ENCODE measurements at places on chromosomes 2 and 18. TPM values are rescaled to one million over a fixed set of nuclear protein-coding genes. Genes with fewer than 3 reads are reported as not detected.
A peak's percentile ranks its signal among the peaks of the same experiment; 100 is the strongest.

DNA sequence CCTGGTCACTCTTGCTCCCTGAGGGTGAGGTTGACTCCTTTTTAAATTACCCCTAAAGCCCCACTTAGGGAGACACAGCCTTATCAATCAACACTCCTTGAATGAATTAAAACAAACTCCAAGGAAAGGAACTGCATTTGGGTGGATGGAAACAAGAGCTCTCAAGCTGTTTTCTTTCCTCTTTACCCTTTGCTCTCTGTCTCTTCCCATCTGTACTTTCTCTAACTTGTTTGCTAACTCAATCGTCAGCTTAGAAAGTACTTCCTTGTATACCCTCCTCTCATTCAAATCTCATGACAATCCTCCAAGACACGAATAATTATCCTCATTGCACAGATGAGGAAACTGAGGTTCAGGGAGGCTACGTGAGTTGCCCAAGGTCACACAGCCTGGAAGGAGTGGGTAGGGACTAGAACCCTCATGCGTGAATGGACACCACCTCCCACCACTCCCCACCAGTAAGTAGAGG is 32.7 kb downstream of the ZFP36L2 start:
- DNase-seq: no peak

DNA sequence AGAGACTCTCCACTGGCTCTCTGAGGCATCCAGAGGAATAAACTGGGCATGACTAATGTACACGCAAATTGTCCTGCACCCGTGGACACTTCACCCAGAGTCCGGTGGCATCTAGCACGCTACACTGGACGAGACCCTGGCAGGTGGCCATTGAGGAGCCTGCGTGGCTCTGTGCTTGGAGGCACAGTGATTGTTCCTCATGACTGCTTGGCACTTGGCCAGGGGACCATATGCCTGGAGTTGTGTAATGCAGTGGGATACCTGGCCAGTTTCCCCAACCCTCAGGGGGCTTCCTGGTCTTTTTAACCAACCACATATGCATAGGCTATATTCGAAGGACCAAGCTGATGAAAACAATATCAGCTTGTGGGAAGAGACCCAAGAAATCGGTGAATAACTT is 66.6 kb downstream of the MTCL1 start:
- no peak for DNase-seq

GRCh38 chr2:207640160-207640559 is 15.0 kb upstream of the METTL21A start:
- DNase-seq: no peak

DNA sequence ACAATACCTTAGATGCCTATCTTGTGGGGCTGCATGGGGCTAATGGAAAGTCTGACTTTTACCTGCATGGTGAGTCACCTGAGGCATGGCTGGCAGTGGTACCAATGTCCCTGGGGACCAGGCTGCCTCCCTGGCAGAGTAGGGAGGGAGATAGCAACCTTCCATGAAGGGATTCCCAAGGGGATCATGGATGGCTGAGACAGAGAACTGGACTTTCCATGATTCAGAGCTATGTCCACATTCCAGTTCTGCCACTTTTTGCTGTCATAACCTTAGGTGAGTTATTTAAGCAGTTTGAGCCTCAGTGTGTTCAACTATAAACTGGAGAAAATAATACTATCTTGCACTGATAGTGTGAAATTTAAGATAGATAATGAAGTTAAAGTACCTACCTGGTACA is 178.6 kb downstream of the SETBP1 start:
- peak; percentile 11 for DNase-seq

DNA sequence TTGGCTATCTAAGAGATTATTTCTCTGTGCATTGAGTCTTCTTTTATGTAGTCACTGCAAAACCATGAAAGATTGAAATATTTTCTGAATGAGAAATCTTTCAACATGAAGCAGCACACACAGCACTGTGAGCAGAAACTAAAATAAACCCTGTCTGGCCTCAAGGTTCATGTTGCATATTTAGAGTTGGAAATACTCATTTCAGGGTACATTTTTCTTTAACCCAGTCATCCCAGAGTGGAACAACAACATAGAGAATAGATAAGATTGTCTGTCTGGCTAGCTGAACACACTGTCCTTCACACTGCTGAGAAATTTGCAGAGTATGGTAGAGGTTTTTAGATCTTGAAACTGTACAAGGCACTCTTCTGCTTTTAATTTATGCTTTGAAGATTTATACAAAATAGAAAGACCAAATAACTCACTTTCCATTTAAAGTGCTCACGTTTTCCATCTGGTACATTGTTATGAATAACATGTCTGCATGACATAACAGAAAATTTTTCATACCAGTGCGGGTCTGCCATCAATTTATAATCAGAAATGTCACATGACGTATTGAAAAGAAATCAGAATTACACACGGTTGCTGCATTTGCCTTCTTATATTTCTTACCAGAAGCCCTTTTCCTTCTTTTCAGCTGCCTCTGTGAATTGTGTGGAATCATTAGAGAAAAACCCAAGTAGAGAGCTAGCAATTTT is 25.0 kb upstream of the FN1 start:
- no peak for DNase-seq

- DNase-seq: no peak
Observed at GRCh38 chr2:216391401-216391800, 19.1 kb upstream of the MARCHF4 start.

GRCh38 chr18:29749704-29750103 is 1292.8 kb downstream of the DSC3 start:
- DNase-seq: no peak

VWA3B gene
- total RNA-seq: not detected

CNNM3 gene
- total RNA-seq: 28.8 TPM

ANKRD30BL gene
- total RNA-seq: not detected

ACVR1C gene
- total RNA-seq: 0.04 TPM

Data from PC-9 (cell line).